ENCODE measurements at places on chromosomes 7 and 10.

GRCh38 chr7:96995406-96996110, 9.8 kb upstream of the DLX6 start:
- peaks cover 23% of the 10 kb centered on the region for H3K27me3 ChIP-seq
- peaks cover 34% of the 10 kb centered on the region for H3K4me1 ChIP-seq
- H3K4me3 ChIP-seq, result no peak overlapping the region
- H3K27ac ChIP-seq, result no peak overlapping the region

DNA sequence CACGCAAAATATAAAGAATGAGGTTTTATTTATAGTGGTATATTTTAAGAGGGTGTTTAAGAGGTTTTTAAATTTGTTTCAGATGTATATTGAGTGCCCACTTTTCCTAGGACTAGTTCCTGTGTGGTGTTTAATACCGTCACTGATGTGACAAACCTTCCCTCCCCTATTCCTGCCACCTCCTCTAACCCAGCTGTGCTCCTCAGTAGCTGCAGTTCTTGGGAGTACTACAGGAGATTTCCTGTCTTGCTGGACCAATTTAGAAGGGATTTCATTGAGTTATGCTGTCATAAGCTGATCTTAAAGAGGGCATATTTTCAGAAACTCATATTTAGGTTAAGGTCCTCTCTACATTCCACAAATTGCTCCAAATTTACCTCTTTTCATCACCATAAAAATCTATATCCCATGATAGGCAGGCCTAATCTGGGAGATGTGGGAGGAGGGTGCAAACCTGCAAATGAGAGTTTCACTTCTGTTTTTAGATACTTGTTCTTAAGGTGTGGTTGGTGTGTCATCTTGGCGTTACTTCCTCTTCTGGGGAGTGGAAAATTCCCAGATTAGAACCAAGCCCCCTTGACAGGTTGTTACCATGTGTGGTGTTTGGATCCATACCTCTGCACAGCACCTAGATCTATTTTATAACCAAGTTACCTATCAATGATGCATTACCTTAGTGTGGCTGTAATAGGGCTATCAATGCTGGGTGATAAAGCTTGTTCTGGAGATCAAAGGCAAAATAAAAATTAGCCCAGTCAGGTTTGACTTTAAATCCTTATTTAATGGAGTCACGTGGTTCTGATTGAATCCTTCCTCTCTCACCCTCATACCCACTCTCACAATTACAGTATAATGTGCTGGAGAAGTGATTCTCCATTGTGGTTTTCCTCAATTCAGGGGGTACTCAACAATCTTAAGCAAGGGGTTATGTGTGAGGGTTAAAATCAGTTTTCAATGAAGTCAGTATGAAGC, 141.1 kb downstream of the CDK14 start:
- no peaks in the 10 kb centered on the region for H3K27me3 ChIP-seq
- H3K27ac ChIP-seq, result no peak overlapping the region
- H3K4me1 ChIP-seq, result no peaks in the 10 kb centered on the region
- no peak overlapping the region for H3K4me3 ChIP-seq
- H3K36me3 ChIP-seq, result peaks cover 10% of the 10 kb centered on the region

- peak; percentile 76 for DNase-seq
- no peaks in the 10 kb centered on the region for H3K4me1 ChIP-seq
- no peaks in the 10 kb centered on the region for H3K27me3 ChIP-seq
- H3K4me3 ChIP-seq, result no peak overlapping the region
- no peak overlapping the region for H3K27ac ChIP-seq
- H3K36me3 ChIP-seq, result no peaks in the 10 kb centered on the region
Measured at GRCh38 chr10:71383972-71384687, 12.6 kb upstream of the CDH23 start.

- no peaks in the 10 kb centered on the region for H3K4me1 ChIP-seq
- DNase-seq, result no peak
- no peak overlapping the region for H3K4me3 ChIP-seq
Measured at GRCh38 chr10:131824371-131825149, 76.2 kb upstream of the PPP2R2D start.

GRCh38 chr7:19117870-19118608, 603 bp upstream of the TWIST1 start:
- DNase-seq, result peak; percentile 30
- H3K27ac ChIP-seq, result peak overlapping the region; percentile 55
- H3K36me3 ChIP-seq, result no peaks in the 10 kb centered on the region

GRCh38 chr7:113083816-113084495, 2.7 kb downstream of the GPR85 start:
- DNase-seq, result no peak
- no peaks in the 10 kb centered on the region for H3K36me3 ChIP-seq
- peaks cover 9% of the 10 kb centered on the region for H3K4me1 ChIP-seq
- no peak overlapping the region for H3K27ac ChIP-seq

DNA sequence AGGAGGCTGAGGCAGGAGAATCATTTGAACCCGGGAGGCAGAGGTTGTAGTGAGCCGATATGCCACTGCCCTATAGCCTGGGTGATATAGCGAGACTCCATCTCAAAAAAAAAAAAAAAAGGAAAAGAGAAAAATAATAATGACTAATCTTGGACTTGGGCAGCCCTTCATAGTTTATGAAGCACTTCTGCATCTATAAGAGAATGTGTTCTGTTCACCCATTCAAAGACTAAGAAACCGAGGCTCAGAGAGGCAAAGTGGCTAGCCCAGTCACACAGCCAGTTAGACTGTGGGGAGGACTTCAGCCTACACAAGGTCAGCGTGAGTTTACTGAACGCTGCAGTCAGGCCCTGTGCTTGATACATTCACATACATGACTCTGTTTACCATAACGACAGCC, 46.9 kb downstream of the UNC5B start:
- no peaks in the 10 kb centered on the region for H3K27me3 ChIP-seq
- no peak overlapping the region for H3K4me3 ChIP-seq
- H3K36me3 ChIP-seq, result no peaks in the 10 kb centered on the region
- no peak for DNase-seq
- peaks cover 33% of the 10 kb centered on the region for H3K4me1 ChIP-seq

GRCh38 chr7:79410345-79410744, 43.1 kb downstream of the MAGI2 start:
- no peak overlapping the region for H3K27ac ChIP-seq
- no peaks in the 10 kb centered on the region for H3K4me1 ChIP-seq
- H3K36me3 ChIP-seq, result no peaks in the 10 kb centered on the region
- H3K27me3 ChIP-seq, result no peaks in the 10 kb centered on the region

DNA sequence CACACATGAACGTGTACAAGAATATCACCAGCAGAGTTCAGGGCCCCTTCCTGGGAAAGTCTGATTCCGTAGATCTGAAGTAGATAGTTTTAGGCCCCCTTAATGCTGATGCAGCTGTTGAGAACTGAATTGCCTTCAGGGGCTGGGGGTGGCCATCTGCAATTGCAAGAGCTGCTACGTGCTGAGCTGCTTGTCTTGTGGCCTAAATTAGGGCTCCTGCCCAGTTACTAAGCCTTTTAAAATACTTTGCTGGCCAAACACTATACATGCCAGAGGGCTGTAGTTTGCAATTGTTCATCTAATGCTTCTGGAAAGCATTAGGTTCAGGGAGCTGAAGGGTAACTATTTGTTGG, 71.7 kb downstream of the TMEM178B start:
- no peaks in the 10 kb centered on the region for H3K36me3 ChIP-seq
- no peak overlapping the region for H3K4me3 ChIP-seq
- no peaks in the 10 kb centered on the region for H3K27me3 ChIP-seq
- no peak overlapping the region for H3K27ac ChIP-seq

DNA sequence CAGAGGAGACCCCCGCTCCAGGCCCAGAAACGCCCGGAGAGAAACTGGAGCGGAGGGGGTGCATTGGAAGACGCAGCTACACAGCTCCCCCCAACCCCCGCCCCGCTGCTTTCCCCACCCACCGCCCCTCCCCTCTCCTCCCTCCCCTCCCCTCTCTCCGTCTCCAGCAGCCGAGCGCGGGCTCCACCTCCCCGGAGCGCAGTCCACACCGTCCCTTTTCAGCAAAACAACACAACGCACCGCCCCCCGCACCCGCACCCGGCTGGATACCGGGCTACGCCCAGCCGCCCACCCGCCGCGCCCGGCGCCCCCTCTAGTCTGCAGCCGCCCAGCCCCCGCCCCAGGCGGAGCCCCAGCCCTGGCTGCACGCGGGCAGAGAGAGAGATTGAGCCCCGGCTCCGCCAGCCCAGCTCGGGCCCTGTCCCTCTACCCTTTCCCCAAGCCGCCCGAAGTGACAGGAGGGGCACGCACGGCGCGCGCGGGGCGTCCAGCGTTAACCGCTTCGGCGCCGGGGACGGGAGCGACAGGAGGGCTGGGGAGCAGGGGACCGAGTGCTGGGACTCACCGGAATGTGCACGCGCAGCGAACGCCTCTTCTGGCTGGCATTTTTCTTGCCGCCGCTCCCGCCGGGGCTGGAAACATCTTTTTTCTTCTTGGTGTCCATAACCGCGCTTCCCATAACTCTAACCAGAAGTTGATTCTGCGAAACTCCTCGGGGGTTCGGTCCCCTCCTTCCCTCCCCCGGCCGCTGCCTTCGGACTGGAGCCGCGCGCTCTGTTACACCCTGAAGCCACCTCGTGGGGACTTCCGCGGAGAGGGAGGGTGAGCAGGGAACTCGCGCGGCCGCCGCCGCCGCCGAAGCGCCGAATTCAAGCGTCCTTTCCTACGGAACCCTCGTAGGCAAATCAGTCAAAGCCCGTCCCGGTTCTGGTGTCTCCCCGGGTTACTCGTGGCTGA, 695 bp downstream of the PRKAG2 start:
- no peaks in the 10 kb centered on the region for H3K27me3 ChIP-seq
- peak overlapping the region; percentile 90 for H3K4me3 ChIP-seq
- peak; percentile 80 for DNase-seq
- no peaks in the 10 kb centered on the region for H3K36me3 ChIP-seq
- peaks cover 51% of the 10 kb centered on the region for H3K4me1 ChIP-seq

DNA sequence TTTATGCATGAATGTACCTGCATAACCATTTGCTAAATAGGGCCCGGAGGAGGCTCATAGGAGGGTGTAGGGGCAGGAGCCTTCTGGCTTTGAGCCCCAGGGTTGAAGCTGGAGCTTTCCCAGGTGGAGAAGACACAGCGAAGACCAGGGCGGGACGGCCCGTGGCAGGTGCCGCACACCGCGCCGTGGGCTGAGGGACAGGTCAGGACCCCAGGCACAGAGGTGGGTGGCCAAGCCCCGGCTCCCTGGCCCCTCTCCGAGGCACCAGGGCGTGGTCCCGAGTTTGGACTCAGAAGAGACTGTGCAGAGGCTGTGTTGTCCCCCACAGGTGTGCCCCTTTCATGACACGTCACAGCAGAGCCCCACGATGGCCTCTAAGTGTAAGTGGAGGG, 56.5 kb downstream of the PWWP2B start:
- DNase-seq, result no peak
- H3K27me3 ChIP-seq, result peaks cover 10% of the 10 kb centered on the region
- H3K4me3 ChIP-seq, result peak overlapping the region; percentile 20
- H3K36me3 ChIP-seq, result no peaks in the 10 kb centered on the region
- H3K27ac ChIP-seq, result peak overlapping the region; percentile 63

DNA sequence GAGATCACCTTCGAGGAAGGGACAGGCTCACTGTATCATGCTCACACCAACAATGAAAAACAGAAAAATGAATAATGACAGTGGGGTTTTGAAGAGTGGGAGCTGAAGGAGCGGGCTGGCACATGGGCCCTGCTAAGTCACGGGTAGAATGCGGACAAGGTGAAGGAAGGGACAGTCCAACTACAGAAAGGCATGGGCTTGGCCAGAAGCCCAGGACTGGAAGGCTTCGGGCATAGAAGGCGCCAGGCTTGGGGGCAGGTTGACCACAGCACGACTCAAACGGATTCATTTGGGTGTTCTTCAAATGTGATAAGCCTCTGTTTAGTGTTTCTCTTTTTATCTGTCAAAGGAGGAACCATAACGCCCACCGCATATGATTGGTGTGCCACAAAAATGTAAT, 509.5 kb downstream of the CCSER2 start:
- H3K27ac ChIP-seq, result no peak overlapping the region
- DNase-seq, result no peak
- no peak overlapping the region for H3K4me3 ChIP-seq
- H3K27me3 ChIP-seq, result no peaks in the 10 kb centered on the region
- no peaks in the 10 kb centered on the region for H3K4me1 ChIP-seq

DNA sequence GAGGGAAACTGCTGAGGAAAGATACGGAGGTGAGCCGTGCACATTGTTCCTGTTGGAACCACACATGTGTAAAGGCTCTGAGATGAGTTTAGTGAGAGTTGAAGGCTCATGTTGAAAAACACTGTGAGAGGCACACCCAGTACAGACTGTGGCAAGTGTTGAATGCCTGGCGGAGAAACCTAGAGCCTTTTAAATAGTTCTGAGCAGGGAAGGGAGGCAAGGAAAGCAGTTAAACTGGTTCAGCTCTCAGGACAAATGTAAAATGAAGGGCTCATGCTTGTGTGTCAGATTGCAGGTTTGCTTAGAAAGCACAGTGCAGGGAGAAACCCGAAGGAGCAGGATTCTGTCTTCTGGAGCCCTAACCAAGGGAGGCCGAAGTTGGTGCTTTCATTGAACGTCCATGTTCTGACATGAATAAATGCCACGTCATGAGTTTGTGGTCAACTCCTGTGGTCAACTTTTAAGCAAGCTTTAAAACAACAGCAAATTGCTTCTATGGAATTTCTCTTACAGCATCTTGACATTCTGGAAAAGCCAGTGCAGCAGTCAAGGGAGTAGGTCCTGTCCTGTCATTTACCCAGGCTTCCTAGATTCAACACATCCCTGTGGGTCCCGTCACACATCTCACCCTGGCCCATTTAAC, 650.9 kb upstream of the GALNT17 start:
- no peaks in the 10 kb centered on the region for H3K36me3 ChIP-seq
- peaks cover 11% of the 10 kb centered on the region for H3K4me1 ChIP-seq
- no peak overlapping the region for H3K4me3 ChIP-seq
- peak; percentile 66 for DNase-seq
- no peaks in the 10 kb centered on the region for H3K27me3 ChIP-seq

GRCh38 chr7:139422126-139422525, 61.3 kb downstream of the KLRG2 start:
- no peak for DNase-seq
- H3K27ac ChIP-seq, result no peak overlapping the region
- H3K4me3 ChIP-seq, result no peak overlapping the region
- H3K4me1 ChIP-seq, result no peaks in the 10 kb centered on the region
- no peaks in the 10 kb centered on the region for H3K27me3 ChIP-seq
- H3K36me3 ChIP-seq, result peaks cover 71% of the 10 kb centered on the region

- H3K4me3 ChIP-seq, result no peak overlapping the region
- H3K27ac ChIP-seq, result no peak overlapping the region
- DNase-seq, result no peak
- H3K36me3 ChIP-seq, result no peaks in the 10 kb centered on the region
Measured at GRCh38 chr7:68805159-68805558, 793.1 kb upstream of the AUTS2 start.

DNA sequence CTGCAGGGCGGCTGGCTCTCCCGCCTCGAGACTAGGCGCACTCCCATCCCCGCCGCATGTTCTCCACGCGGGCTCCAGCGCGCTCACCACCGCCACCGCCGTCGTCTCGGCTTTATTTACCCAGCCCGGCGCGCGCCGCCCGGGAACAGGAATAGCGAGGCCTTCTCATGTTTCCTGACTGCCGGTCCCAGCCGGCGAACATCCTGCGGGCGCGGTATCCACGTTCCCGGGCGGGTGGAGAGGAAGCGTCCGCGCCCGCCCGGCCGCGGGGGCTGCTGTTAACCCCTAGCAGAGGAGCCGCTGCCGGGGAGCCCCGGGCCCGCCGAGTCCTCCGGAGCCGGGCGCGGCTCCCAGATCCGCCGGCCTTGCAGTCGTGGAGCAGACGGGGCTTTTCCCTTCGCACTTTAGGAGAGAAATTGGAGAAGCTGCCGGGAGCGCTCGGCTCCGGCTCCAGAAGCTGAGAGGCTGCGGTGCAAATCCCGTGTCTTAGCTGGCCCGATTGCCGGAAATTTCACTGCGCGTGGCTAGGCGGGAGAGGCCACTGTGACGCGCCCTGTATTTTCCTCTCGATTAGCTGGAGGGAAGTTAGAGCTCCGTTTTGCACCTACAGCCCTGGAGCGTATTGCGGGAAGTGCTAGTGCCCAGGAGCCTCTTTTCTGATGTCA, at the start of gene MKX:
TSS of gene MKX (minus strand) at position 88 of the 665 bp plus-strand sequence. CDS start 2,404 bp downstream, outside the sequence.
- peak; percentile 44 for DNase-seq
- peak within 1 kb of the TSS; percentile 77 for H3K4me3 ChIP-seq
- peaks cover 58% of the 10 kb centered on the region for H3K4me1 ChIP-seq
- peaks cover 68% of the 10 kb centered on the region for H3K27me3 ChIP-seq
- no peaks in the 10 kb centered on the region for H3K36me3 ChIP-seq
- H3K27ac ChIP-seq, result peak within 1 kb of the TSS; percentile 77
